NCI-H226 (cell line): ENCODE measurements at places on chromosomes 5 and 9.

GRCh38 chr5:6950250-6950649 lies 237.0 kb downstream of the TENT4A start:
- no peak for DNase-seq

- peak; percentile 91 for DNase-seq
These were observed 1.4 kb upstream of the LARP1 start for GRCh38 chr5:154753792-154754191.

DNA sequence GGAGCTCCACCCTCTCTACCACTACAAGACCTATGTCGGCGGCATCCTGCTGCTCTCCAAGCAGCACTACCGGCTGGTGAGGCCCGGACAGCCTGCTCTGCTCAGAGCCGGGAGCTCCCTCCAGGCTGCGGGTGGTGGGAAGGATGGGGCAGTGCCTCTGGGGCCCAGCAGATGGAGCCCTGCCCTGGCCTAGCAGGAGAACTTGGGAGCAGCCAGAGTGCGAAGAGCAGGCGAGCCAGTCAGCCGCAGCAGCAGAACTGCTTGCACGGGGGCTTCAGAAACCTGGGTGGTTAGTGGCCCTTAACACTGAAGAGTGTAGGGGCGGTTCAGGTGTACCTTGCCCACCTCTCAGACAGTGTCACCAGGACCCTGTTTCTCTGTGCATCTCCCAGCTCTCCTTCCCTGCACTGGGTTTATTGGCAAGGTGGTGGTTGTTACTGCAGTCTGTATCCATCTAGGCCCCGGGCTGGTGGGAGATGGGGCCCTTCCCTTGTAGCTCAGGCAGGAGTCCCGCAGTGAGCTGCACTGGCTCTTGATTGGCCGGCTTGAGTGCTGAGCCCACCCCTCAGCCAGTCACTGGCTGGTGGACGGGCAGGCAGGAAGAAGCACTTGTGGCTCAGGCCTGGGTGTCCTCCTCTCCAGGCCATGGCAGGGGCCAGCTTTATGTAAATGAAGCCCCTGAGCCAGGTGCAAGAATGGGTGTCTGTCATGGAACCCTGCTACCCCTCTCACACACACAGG lies 7.7 kb downstream of the B4GALT7 start:
- peak; percentile 68 for DNase-seq

- no peak for DNase-seq
These were observed 363.7 kb downstream of the IRX2 start for GRCh38 chr5:2387634-2388325.

DNA sequence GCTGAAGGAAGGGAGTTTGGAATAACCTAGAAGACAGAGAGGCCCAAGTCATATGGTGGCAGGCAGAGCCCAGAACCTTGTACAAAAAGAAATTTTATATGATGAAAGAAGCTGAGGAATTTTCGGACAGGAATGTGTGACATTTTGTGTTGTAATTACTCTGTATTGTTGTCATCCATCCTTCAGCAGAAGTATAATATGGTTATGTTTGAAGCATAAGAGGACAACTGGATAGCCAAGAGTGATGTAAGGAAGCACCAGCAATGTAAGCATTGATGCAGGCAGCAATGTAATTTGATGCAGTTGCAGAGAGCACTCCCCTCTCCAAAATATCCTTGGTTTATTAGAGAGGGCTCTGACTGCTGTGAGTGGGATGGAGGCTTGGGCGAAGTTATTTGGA lies 19.1 kb upstream of the SNX2 start:
- peak; percentile 6 for DNase-seq

- DNase-seq = no peak
These were observed 273.2 kb upstream of the PAPPA start for GRCh38 chr9:115880221-115880885.

GRCh38 chr9:130522233-130522808 lies 57.1 kb upstream of the FUBP3 start:
- DNase-seq = no peak

DNA sequence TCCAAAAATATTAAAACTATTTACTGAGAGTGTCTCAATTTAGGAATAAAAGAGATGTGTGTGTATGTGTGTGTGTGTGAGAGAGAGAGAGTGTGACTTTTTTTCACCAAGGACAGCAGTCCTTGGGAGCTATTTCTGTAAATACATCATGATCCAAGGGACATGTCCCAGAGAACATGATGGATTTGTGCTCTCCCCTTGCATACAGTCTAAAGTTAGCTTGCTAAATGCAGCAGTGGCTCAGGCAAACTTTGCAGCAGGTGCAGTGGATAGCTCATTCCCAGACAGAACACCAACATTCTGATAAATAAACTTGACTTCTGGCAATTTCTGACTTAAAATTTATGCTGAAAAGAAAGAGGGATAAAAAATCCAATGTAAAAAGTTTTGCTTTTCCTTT lies 55.4 kb upstream of the SGCD start:
- DNase-seq = no peak

DNA sequence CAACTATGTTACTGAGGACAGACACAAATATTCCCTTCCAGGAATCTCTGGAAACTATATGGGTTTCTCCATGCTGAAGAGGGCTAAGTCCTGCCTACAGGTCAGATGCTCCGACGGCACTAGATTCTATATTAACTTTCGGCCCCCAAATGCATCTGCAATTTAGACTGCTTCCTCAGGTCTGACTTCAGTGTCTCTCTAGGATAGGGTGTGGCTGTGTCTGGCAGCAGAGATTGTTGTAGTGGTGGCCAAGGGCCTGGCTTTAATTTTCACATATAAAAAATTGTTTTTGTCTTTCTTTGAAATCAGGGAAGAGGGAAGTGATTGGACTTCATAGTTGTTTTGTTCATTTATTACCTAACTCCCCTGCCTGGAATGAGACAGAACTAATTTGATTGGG lies 101.8 kb downstream of the PJA2 start:
- DNase-seq = no peak

DNA sequence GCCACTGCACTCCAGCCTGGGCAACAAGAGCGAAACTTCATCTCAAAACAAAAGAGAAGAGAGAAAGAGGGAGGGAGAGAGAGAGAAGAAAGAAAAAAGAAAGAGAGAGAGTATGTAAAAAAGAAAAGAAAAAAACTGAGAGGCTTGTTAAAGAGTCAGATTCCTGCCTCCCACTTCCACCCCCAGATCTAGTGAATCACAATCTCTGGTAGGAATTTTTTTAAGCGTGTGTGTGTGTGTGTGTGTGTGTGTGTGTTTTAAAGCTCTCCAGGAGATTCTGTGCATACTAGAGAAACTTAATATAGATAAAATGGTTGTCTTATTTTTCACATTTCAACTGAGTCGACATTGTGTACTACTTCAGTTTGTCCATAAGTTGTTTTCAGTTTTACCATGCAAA lies 32.0 kb downstream of the SAR1B start:
- peak; percentile 16 for DNase-seq

DNA sequence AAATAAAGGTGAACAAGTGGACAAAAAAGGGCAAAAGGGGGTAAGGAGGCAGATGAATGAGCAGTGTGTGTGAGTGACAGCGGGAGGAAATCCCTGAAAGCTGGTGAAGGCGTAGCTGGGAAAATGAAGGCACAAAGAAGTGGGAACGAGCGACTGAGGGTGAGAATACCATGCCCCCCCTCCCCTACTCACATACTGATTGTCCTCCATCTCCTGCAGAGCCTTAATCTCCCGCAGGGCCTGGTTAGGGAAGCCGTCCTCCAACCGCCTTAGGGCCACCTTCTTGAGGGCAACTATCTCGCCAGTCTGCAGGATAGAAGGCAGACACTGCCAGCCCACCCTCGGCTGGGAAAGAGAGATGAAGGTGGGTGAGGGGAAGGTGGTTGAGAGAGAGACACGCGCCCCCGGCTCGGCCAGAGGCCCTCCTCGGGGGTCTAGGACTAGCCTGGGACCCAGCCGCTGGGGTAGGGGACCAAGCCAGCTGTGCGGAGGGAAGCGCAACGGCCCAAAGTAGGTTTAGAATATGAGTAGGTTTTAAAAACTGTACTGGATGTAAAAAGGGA lies 522 bp downstream of the CDK20 start:
- no peak for DNase-seq

GRCh38 chr5:25713259-25713658 lies 1068.5 kb upstream of the CDH10 start:
- no peak for DNase-seq

DNA sequence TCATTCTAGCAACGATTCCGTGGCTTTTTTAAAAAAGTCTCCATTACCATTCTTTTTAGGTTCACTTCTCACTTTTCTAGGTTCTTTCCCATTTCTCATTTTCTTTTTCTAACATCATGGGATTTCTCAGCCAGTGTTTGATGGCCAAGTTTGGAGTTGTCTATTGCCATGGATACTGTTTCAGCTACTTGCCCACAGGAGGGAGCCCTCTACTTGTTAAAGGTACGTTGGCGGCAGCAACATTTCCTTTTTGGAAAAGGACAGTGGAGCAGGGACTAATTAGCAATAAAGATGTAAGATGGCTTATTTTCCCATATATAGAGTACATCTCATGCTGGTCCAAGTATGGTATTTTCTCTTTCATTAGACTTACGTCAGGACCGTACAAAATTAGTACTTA lies 2257.5 kb upstream of the C9orf72 start:
- DNase-seq = no peak

- DNase-seq = no peak
These were observed 45.7 kb upstream of the KCNN2 start for GRCh38 chr5:114316167-114316566.

- DNase-seq = no peak
These were observed 302.4 kb upstream of the FAM174A start for GRCh38 chr5:100232736-100233135.

DNA sequence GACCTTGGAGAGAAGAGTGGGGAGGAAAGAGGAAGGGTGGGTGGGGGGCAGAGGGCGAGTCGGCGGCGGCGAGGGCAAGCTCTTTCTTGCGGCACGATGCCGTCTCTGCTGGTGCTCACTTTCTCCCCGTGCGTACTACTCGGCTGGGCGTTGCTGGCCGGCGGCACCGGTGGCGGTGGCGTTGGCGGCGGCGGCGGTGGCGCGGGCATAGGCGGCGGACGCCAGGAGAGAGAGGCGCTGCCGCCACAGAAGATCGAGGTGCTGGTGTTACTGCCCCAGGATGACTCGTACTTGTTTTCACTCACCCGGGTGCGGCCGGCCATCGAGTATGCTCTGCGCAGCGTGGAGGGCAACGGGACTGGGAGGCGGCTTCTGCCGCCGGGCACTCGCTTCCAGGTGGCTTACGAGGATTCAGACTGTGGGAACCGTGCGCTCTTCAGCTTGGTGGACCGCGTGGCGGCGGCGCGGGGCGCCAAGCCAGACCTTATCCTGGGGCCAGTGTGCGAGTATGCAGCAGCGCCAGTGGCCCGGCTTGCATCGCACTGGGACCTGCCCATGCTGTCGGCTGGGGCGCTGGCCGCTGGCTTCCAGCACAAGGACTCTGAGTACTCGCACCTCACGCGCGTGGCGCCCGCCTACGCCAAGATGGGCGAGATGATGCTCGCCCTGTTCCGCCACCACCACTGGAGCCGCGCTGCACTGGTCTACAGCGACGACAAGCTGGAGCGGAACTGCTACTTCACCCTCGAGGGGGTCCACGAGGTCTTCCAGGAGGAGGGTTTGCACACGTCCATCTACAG lies 760 bp downstream of the NPR3 start:
- no peak for DNase-seq

DNA sequence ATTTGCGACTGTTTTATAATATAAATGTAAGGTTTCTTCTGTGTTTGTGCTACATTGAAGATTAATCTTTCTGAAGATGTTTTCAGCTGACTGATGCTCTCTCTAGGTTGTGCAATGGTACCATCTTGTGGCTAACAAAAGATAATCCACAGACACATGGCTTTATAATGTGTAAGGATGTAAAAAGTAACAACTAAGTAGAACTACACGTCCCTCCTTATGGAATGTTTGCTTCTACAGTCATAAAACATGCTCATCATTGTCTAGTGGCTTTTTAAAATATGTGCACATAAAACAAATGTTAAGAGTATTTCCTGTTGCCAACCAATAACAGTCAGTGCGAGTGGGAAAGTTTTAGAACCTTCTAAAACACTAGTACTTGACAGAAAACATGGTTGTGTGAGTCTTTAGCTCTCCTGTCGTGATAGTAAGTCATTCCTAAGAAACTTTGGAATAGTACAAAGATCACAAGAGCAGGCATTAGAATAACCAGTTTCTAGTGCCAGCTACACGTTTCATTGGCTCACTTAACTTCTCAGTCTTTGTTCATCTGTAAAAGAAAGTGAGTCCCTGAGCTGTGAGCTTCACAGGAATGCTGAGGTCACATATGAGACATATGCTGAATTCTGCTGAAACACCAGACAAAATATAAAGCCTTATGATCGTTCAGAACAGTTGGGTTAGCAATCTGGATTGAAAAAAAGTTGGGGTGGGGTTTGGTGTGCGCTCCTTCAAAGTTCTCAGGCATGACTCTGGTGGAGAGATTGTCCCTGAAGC lies 75.7 kb upstream of the GLIS3 start:
- peak; percentile 41 for DNase-seq

DNA sequence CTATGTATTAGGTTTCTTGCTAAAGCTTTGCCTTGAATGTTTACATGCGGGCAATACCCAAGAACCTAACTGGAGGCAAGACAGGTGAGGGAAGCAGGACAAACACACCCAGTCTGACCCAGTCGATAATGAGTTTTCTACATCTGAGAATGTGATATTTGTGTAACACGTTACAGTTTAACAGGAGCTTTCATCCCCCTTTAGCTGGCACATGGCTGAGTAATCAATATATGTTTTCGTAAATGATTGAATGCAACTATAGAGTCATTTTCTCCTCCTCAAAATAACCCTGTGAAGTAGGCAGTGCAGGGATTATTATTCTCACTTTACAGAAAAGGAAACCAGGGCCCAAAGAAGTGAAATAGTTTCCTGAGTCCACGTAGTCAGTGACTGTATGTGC lies 84.7 kb upstream of the HTR4 start:
- no peak for DNase-seq

DNA sequence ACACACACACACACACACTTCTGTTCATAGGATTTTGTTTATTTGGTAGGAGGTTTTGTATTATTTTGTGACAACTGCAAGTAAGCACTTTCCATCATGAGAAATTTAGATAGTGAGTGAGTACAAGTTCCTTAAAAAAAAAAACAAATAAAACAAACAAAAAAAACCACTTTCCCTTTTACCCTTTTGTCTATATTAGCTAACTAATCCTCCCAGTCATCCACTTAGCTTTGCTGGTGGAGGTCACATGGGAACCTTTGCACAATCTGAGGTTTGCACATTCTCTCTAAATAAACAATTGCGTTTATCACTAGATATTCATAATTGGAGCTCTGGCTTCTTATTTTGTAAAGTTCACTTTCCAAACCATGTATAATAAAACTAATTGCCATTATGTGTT lies 6.8 kb downstream of the ITGA1 start:
- no peak for DNase-seq

DNA sequence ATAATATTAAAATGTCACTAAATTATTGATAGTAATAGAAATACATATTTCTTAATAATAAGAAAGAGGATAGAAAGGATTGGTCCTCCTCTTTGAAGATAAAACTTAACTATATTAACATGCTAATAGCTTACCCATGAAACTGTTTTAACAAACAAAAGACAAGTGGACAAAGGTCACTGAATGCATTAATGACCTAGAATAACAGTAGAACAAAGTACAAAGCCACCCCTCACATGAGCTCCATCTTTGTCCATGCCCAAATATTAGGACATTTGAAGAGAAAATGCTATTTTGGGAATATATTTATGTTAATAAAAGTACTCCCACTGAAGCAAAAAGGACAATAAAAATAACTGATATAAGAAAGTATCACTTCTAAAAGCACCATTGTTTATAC lies 34.1 kb upstream of the SLC22A5 start:
- no peak for DNase-seq
